ENCODE measurements at places on chromosomes 1 and 21. TPM values are rescaled to one million over a fixed set of nuclear protein-coding genes. Genes with fewer than 3 reads are reported as not detected.

Gene ZBTB48
- total RNA-seq, result 15.4 TPM

Gene SLC30A10
- total RNA-seq, result not detected

Gene LRRC3
- total RNA-seq, result 0.26 TPM

Gene GALE
- 14.1 TPM for total RNA-seq

Gene PLXNA2
- 2.0 TPM for total RNA-seq

Gene KRTAP13-1
- total RNA-seq, result not detected

Gene GNAT2
- total RNA-seq, result under 0.01 TPM

DNA sequence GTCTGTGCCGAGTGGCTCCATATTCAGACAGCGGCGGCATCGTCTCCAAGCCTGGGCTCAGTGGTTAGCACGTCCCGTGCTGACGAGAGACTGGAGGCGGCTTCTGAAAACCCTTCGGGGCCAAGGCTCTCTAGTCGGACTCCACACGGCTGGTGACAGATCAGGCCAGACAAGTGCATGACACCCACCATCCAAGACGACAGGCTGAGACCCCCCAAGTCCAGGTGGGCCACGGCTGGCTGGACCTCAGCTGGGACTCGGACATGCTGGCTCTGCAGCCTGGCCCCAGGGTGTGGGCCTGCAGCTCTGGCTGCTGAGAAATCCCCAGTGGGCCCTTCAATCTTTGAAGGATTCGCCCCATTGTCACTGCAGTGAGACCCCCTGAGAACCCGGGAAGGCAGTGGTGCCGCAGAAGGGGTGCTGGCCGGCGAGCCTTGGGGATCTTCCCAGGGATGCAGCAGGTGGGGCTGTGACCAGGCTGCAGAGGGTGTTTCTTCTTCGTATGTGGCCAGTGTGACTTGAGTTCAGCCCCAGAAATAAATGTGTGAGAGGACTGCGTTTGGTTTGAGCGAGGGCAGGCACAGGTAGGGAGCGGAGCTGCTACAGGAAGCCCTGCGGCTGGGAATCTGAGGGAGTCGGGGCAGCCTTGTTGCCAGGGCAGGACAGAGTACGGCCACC is 15.9 kb upstream of the SLC19A1 start:
- H3K36me3 ChIP-seq, result no peaks in the 10 kb centered on the region
- peaks cover 4% of the 10 kb centered on the region for H3K27me3 ChIP-seq
- no peak overlapping the region for H3K27ac ChIP-seq

DNA sequence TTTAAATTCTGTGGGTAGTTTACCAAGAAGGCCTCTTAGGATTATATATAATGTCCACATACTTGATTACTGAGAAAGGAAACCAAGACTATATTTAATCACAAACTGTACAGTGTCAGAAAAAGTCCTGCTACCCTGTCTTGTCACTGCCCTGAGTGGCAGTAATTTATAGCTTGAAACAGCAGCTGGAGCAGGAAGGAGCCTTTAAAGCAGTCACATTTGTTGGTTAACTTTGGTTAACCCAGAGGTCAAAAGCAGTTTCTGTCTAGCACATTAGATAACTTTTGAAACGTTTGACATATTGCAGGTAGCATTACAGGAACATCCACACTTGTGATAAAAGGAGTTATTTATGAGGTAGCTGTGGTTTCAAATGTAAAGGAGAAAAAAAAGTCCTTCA is 161.7 kb downstream of the ROR1 start:
- no peak for DNase-seq
- no peaks in the 10 kb centered on the region for H3K27me3 ChIP-seq
- H3K36me3 ChIP-seq, result no peaks in the 10 kb centered on the region
- H3K4me3 ChIP-seq, result no peak overlapping the region
- no peak overlapping the region for H3K27ac ChIP-seq

DNA sequence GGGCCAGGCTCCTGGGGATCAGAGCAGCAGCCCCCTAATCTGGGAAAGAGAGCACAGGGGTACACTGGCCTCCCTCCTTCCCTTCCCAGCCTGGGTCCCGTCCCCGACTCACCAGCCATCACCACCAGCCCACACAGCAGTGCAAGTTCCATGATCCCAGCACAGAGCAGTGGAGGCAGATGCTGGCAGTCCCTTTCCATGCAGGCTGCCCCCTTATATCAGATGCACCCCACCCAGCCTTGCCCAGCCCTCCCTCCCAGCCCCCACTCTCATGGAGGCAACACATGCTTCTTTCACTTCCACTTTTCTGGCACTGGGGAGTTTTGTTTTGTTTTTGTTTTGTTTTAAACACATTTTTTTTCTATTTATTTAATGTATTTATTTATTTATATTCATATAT is at the start of gene PLA2G2D:
Gene PLA2G2D, minus strand, starts transcription at position 190 of the 400 bp plus-strand sequence. Its CDS starts 38 bp downstream, at position 152.
- DNase-seq, result no peak
- no peaks in the 10 kb centered on the region for H3K4me1 ChIP-seq
- peaks cover 20% of the 10 kb centered on the region for H3K27me3 ChIP-seq
- H3K4me3 ChIP-seq, result no peak within 1 kb of the TSS

- H3K4me3 ChIP-seq, result no peak overlapping the region
- H3K36me3 ChIP-seq, result no peaks in the 10 kb centered on the region
- no peak overlapping the region for H3K27ac ChIP-seq
- no peak for DNase-seq
- H3K4me1 ChIP-seq, result no peaks in the 10 kb centered on the region
These were observed 58.7 kb downstream of the DMRTB1 start for GRCh38 chr1:53517821-53518352.

GRCh38 chr1:109184687-109185086 is 29.0 kb upstream of the SARS1 start:
- no peak overlapping the region for H3K4me3 ChIP-seq
- no peak overlapping the region for H3K27ac ChIP-seq
- peaks cover 8% of the 10 kb centered on the region for H3K4me1 ChIP-seq
- no peaks in the 10 kb centered on the region for H3K36me3 ChIP-seq
- H3K27me3 ChIP-seq, result no peaks in the 10 kb centered on the region
- DNase-seq, result no peak

DNA sequence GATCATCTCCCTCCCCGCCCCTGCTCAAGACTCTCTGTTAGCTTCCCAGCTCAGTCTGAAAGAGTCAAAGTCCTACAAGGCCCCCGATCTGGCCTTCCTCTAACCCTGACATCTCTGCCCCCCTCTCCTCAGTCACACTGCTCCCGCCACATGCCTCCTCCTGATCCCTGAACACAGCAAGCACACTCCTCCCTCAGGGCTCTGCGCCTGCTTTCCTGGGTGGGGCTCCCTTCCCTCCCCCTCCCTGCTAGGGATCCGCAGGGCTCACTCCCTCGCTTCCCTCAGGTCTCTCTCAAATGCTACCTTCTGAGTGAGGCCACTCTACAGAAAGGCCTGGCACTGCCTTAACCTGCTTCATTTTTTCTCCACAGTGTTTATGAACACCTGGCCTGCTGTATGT is 5.7 kb upstream of the GALE start:
- peaks cover 2% of the 10 kb centered on the region for H3K36me3 ChIP-seq
- no peaks in the 10 kb centered on the region for H3K4me1 ChIP-seq
- H3K4me3 ChIP-seq, result no peak overlapping the region
- no peak overlapping the region for H3K27ac ChIP-seq
- DNase-seq, result no peak
- H3K27me3 ChIP-seq, result no peaks in the 10 kb centered on the region

DNA sequence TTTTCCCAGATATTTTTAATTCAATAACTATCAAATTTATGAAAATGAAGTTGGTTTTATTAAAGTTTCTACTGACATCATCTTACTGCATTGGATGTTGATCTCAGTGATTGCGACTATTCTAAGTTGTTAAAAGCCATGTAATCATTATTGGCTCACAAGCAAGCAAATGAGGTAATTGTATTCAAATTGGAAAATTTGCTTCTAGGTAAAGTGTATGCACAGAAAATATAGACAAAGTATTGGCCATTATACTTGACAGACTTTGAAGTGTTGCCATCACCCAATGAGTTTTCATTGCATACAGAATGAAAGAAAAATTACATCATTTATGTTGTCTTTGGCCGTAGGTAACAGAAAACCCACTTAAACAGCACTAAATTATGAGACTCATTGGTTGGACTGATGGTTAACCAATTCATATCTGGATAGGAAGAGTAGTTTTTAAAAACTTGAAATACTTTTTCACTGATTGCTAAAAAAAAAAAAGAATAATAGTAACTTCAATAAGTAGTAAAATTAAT is 299.2 kb downstream of the USP25 start:
- no peaks in the 10 kb centered on the region for H3K36me3 ChIP-seq
- H3K27me3 ChIP-seq, result no peaks in the 10 kb centered on the region
- DNase-seq, result no peak
- H3K27ac ChIP-seq, result no peak overlapping the region
- no peak overlapping the region for H3K4me3 ChIP-seq
- H3K4me1 ChIP-seq, result no peaks in the 10 kb centered on the region

- H3K4me1 ChIP-seq, result peaks cover 4% of the 10 kb centered on the region
- no peak overlapping the region for H3K4me3 ChIP-seq
- no peak for DNase-seq
- no peak overlapping the region for H3K27ac ChIP-seq
- peaks cover 11% of the 10 kb centered on the region for H3K27me3 ChIP-seq
- H3K36me3 ChIP-seq, result no peaks in the 10 kb centered on the region
These were observed 2.9 kb downstream of the ADORA1 start for GRCh38 chr1:203130358-203130985.

- H3K4me3 ChIP-seq, result peak within 1 kb of the TSS; percentile 69
- H3K27ac ChIP-seq, result peak within 1 kb of the TSS; percentile 56
- no peaks in the 10 kb centered on the region for H3K27me3 ChIP-seq
- no peaks in the 10 kb centered on the region for H3K36me3 ChIP-seq
- peaks cover 10% of the 10 kb centered on the region for H3K4me1 ChIP-seq
These were observed at the start of gene NIBAN1 for GRCh38 chr1:184974056-184974836. Gene NIBAN1 (minus strand): TSS chr1:184974508. CDS start chr1:184974356, 152 bp downstream.

GRCh38 chr1:14725695-14726094 is 127.2 kb downstream of the KAZN start:
- no peaks in the 10 kb centered on the region for H3K4me1 ChIP-seq
- DNase-seq, result no peak
- H3K36me3 ChIP-seq, result no peaks in the 10 kb centered on the region
- no peak overlapping the region for H3K27ac ChIP-seq

DNA sequence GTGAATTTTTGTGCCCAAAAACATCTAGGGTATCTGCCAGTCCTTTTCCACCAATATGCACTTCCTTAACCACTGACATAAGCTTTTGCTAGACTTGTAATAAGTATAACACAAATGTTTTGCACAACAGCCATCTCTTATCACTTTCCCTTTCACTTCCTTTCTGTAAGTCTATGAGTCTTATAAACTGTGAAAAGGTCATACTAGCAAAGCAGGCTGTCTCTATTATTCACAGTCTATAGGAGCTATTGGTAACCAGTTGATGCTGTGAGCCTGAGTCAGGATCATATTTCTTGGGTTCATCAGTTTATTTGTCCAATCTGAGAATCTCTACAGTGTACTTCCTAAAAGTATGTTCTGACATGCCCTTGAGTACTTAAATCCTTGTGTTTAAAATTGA is 172.6 kb downstream of the CHRM3 start:
- H3K4me1 ChIP-seq, result no peaks in the 10 kb centered on the region
- H3K4me3 ChIP-seq, result no peak overlapping the region
- no peaks in the 10 kb centered on the region for H3K27me3 ChIP-seq

DNA sequence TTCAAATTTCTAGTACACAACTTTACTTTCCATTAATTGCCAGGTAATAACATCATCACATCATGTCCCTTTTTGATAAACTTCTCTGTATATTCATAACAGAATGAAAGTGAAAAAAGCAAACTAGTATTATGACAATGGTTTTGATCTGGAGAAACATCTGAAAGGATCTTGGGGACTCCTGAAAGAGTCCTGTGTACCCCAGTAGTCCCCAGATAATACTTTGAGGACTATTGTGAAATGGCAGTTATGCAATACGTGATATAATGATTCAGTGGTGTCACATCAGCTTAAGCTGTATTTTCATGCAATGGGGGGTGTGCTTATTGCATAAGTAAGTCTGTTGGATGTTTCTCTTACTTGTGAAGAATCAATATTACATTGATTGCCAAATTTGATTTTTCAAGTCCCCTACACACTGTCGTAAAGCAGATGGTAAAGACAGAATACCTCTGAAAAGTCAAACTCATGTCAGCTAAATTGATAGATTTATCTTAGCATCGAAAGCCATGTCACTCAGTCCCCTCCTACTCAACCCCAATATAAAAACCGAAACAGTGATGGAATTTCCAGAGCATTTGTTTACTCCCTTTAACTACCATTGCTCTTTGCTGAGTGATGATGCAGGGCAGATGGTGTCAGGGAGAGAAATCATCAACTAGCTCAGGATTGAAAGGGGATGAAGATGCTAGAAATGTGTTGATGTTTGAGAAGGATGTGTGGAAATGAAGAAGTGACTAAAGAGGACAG is 146.7 kb upstream of the C1orf105 start:
- no peak overlapping the region for H3K4me3 ChIP-seq
- no peak for DNase-seq
- peaks cover 3% of the 10 kb centered on the region for H3K4me1 ChIP-seq
- no peak overlapping the region for H3K27ac ChIP-seq

- no peak overlapping the region for H3K4me3 ChIP-seq
- DNase-seq, result peak; percentile 74
- H3K27ac ChIP-seq, result no peak overlapping the region
- peaks cover 5% of the 10 kb centered on the region for H3K4me1 ChIP-seq
- no peaks in the 10 kb centered on the region for H3K27me3 ChIP-seq
- no peaks in the 10 kb centered on the region for H3K36me3 ChIP-seq
These were observed 29.9 kb upstream of the SAMD13 start for GRCh38 chr1:84271441-84272151.

GRCh38 chr1:38077523-38078147 is 31.0 kb upstream of the POU3F1 start:
- DNase-seq, result peak; percentile 9
- H3K36me3 ChIP-seq, result no peaks in the 10 kb centered on the region
- H3K4me3 ChIP-seq, result no peak overlapping the region
- no peak overlapping the region for H3K27ac ChIP-seq

GRCh38 chr1:56222914-56223540 is 356.3 kb downstream of the PLPP3 start:
- no peak overlapping the region for H3K4me3 ChIP-seq
- H3K27me3 ChIP-seq, result no peaks in the 10 kb centered on the region
- H3K4me1 ChIP-seq, result no peaks in the 10 kb centered on the region
- no peak overlapping the region for H3K27ac ChIP-seq
- DNase-seq, result no peak
- H3K36me3 ChIP-seq, result no peaks in the 10 kb centered on the region

DNA sequence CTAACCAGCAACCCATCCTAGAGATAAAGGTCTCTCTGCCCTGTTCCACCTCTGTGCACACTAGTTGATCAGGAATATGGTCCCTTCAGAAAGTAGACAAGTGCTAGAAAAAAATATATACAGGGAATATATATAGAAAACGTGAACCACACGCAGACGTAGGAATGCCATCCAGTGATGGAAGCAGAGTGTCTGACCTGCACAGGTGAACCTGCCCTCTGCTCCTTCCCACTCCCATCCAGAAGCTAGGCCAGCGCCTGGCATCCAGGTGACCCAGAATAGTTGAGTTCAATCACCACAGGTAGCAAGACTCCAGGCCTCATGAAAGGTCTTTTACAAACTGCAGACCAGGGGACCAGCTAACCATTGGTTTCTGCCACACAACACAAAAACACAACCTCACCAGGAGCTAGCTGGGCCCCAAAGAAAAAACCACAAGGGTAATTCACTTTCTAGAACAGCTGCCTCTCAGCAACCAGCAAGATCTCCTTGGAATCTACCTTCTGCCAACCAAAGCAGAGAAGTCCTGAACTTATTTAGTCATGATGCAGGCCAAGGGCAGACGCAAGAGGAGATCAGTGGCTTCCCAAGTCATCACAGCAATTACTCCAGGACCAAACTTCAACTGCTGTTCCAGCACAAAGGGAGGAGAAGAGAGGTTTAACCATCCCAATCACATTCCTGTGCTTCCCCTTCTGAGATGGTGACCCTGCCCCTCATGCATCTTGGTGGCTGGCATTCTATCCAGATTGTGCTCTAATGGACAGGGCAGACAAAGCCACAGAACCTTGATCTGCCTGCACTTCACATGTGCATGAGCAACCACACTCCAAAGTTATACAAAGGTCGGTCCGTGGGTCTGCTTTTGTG is 53.0 kb downstream of the GPR161 start:
- H3K4me1 ChIP-seq, result peaks cover 19% of the 10 kb centered on the region
- H3K27me3 ChIP-seq, result no peaks in the 10 kb centered on the region
- DNase-seq, result no peak
- no peak overlapping the region for H3K4me3 ChIP-seq
- H3K27ac ChIP-seq, result no peak overlapping the region
- H3K36me3 ChIP-seq, result peaks cover 3% of the 10 kb centered on the region

Data from fibroblast of lung (primary cell).